ENCODE measurements at places on chromosomes 7 and 10. TPM values are rescaled to one million over a fixed set of nuclear protein-coding genes. Genes with fewer than 3 reads are reported as not detected.

Gene CLRN3
- total RNA-seq: not detected

Gene THAP5
- 19.8 TPM for total RNA-seq

Gene H2BK1
- not detected for total RNA-seq

Gene GPR22
- total RNA-seq: 0.21 TPM

Gene GPR26
- under 0.01 TPM for total RNA-seq

Gene RNF148
- not detected for total RNA-seq

Gene ADRA2A
- 0.21 TPM for total RNA-seq

Gene PRLHR
- total RNA-seq: under 0.01 TPM

Gene OGDHL
- total RNA-seq: not detected

Gene CALML5
- total RNA-seq: not detected
